ENCODE measurements at places on chromosomes 4 and X.

DNA sequence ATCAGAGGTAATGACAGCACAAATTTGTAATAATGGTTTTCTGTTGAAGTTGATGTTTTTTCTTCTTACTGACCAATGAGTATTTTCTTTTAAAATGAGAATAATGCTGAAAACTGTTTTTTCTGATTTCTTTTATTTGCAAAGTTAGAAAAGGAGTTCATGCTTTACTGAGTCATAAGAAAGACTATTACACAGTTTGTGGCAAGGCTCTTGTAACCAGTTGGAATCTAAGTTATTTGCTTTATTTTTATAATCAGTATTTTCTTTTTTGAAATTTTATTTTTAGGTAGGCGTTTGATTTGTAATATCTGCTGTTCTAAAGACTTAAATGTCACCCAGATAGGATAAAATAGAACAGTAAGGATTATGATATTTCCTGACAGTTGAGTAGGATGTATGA is 25.5 kb downstream of the ANAPC4 start:
- DNase-seq, result no peak

DNA sequence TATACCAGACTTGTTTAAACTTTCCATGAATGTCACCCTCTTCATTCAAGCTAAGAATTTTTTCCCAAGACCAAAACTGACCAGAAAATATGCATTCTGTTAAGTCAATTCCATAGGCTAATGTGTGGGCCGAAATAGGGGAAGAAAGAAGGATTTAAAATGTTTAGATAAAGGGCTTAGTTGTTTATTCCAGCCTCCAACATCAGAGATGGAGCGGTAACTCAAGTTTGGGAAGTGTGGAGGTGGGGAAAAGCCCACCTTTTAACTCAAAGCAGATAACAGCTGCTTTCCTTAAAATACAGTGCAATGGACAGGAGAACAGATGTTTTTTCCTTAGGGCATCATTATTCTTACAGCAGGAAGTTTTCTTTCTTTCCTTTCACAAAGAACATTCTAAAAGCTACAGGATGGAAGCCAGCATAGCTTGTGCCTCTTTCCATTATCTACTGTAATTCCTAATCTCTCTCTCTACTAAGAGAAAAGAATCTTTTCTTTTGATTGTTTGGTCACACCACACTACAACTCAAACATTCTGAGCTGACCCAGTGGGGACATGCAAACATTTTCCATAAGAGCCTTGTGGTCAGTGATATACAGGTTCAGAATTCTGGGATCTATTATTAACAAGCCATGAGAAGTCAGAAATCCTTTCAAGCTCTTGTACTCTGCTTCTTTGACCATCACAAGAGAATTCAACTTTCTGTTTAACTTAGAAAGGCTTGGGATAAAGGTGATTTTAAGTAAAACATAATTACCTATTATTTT is 101.6 kb downstream of the PDE5A start:
- DNase-seq, result no peak

DNA sequence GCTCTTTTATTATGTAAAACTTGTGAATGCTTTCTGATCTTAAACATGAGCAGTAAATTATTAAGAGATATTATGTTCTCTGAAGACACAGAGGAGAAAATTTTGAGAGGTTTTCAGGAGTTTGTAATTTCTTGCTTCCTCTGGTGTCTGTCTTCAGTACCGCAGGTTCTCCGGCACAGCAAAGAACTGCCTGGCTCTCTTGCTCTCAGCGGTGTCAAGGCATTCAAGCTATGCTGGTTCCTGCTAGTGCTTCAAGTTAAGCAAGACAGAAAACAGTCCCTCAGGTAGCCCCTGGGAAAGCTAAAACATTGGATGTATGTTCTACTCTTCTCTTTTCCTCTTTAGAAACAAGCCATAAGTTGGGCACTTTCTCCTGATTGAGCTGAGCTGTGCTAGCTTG is 120.2 kb upstream of the CENPE start:
- no peak for DNase-seq

- peak; percentile 57 for DNase-seq
Measured at GRCh38 chr4:123299212-123299691, 97.3 kb upstream of the SPRY1 start.

DNA sequence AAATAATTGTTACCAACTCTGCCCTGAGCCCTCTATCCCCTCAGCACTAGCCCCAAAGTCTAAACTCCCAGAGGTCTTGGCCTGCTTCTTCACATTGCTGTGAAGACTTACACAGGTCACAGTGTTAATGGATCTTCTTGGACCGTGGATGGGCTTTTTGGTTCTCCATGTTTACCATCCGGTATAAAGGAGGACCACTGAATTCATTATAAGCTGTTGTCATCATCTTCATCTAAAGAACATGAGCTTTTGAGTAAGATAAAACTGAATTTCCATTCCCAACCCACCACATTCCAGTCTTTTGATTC is 8.5 kb downstream of the NUDT11 start:
- no peak for DNase-seq

GRCh38 chr4:130080872-130081451 is 985.0 kb downstream of the C4orf33 start:
- DNase-seq, result no peak

- no peak for DNase-seq
Measured at GRCh38 chr4:88144048-88144447, 14.4 kb downstream of the ABCG2 start.

DNA sequence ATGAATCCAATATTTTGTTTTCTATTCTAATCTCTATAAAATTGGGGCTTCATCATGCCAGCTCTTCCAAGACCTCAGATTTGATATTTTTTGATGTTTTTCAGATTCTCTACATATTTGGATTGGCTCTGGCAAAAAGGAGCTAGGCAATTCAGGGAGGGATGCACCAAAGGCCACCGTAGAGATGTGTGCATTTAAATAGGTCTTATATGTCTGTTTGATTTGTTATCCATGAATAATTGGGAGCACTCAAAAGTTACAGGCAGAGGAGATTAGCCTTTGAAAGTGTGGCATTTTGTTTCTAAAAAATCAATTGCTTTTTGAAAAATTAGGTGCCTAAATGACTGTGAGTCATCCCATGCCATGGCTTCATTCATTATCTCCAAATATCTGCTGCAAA is 147.1 kb upstream of the RPS6KA6 start:
- no peak for DNase-seq

GRCh38 chrX:112851161-112851779 is 10.6 kb upstream of the AMOT start:
- no peak for DNase-seq

GRCh38 chr4:5955201-5955821 is 62.4 kb upstream of the CRMP1 start:
- no peak for DNase-seq

DNA sequence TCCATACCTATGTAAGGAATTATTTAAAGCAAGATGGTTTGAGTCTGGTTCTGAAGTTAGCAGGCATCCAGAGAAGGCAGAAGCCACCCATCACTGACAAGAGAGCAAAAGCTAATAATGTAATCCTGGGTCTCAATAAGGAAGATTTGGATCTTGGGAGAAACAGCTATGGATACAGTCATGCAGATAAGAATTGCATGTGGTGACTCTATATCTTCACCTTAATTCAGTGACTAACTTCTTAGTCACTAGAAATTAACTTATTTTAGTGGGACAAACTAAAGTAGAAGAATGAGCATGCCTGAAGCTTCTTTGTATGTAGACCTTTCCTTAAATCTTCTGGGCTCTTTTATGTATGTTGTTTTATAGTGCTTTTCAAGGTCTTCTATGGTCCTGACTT is 66.6 kb downstream of the ATP10D start:
- no peak for DNase-seq

DNA sequence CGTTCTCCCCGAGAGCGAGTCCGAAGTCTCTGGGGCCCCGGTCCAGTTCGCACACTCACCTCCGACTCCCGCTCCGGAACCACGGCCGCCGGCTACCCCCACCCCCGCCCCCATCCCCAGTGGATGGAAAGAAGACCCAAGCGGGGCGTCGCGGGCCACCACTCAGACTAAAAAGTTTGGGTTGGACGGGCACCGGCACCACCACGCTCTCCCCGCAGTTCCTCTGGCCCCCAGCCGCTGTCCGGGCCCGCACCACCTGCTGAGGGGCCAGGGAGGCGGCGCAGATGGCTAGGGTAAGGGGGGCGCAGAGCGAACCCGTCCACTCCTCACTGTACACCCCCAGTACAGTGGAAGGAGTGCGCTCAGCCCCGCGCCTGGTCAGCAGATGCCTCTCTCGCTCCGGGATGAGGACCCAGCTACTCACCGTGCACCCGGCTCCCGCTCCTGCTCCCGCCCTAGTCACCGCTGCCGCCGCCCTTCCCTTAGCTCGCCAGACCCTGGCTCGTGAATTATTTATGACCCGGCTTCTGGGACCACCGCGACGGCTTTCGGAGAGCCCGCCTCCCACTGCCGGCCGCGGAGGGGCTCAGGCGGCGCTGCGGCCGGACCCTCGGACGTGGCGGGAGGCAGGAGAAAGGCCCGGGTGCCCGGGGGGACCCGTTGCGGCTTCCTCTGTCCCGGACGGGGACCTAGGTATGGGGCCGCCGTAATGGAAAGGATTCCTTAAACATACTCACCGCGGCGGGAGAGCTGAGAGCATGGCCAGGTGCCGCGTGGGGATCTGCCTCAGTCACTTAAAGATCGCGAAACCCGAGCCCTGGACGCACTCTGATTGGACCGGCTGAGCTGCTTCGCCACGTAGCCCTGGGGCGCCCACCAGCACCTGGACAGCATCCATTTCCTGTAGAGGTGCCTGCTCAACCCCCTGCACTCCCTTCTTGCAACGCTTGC is at the start of gene PROM1:
TSS of gene PROM1 (minus strand) at position 783 of the 951 bp plus-strand sequence. CDS start 8,117 bp downstream, outside the sequence.
- no peak for DNase-seq

DNA sequence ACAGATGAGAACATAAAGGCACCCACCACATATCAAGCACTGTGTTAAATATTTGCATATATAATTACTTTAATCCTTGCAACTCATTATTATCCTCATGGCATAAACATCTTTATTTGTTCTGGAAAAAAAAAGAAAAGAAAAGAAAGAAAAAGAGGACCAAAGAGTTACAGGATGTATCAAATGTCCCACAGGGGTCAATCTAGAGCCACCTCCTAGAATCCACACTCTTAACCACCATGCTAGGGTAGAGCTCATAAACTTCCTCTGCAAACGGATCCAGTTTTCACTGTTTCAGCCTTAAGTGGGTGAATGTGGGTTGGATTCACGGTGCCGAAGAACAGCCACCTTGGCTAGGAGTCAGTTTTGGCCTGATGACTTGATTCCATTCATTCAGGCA is 171.1 kb upstream of the PPARGC1A start:
- DNase-seq, result no peak

GRCh38 chr4:6892190-6892908 is 17.3 kb upstream of the TBC1D14 start:
- no peak for DNase-seq

- DNase-seq, result no peak
Measured at GRCh38 chrX:149161435-149162088, 343.5 kb downstream of the IDS start.

DNA sequence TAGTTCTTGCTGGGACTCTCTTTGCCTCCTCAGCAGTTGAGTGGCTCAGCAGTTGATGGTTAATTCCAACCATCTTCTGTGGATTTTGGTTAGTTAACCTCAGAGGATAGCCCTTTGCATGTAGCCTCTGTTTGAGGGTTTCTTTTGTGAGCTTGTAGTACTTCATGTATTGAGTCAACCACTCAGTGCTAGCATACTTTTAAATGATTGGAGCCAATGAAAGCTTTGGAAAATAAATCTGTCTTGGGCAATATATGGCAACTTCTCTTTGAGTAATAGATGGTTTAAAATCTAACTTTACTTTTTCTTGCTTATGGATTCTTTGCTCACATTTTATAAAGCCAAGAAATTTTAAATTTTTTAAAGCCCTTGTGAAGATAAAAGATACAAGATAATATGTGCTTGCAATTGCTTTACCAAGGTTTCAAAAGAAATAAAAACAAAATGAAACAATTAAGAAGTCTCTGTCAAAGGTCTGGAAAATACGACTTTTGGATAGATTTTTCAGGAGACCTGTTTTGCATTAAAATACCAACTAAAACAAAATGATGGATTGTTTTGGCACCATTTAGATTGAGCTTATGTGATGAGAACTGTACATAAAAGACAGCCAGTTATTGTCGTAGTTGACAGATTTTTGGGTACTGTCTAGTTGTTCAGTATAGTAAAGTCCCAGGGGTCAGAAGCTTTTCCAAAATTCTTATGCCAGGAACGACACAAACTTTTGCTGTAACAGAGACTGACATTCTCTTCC is 181.9 kb downstream of the SPRY1 start:
- DNase-seq, result no peak

- DNase-seq, result no peak
Measured at GRCh38 chrX:68823413-68824151, 5.2 kb upstream of the EFNB1 start.

- DNase-seq, result no peak
Measured at GRCh38 chr4:154590329-154591006, at the start of gene FGA. Gene FGA, minus strand, starts transcription at chr4:154590742. Its CDS starts 55 bp downstream, at chr4:154590687.

- no peak for DNase-seq
Measured at GRCh38 chr4:111792632-111793031, 352.6 kb upstream of the FAM241A start.

Measured in fibroblast of skin of left biceps (primary cell).